ENCODE measurements at places on chromosomes 13 and 19. TPM values are rescaled to one million over a fixed set of nuclear protein-coding genes. Genes with fewer than 3 reads are reported as not detected.

Gene DNAJC3
- 47.0 TPM for total RNA-seq

Gene TNFSF11
- not detected for total RNA-seq

Gene RNF17
- not detected for total RNA-seq

Gene CDKN2D
- 13.3 TPM for total RNA-seq

Gene ZNF888
- 1.8 TPM for total RNA-seq

Gene ABHD8
- total RNA-seq: 8.3 TPM

Gene KLK13
- total RNA-seq: not detected

Gene B3GNT8
- 0.89 TPM for total RNA-seq

Gene MBD3L5
- not detected for total RNA-seq

Gene NCCRP1
- total RNA-seq: not detected

Gene ZSWIM4
- total RNA-seq: 4.9 TPM

Gene RCBTB2
- 8.1 TPM for total RNA-seq

Gene RUBCNL
- not detected for total RNA-seq

Gene CRX
- not detected for total RNA-seq

Gene CLC
- not detected for total RNA-seq

Gene DAND5
- not detected for total RNA-seq

Gene LTBP4
- 37.8 TPM for total RNA-seq

Gene SIGLEC5
- not detected for total RNA-seq

Gene OR10H1
- total RNA-seq: not detected

Gene CYSLTR2
- not detected for total RNA-seq

Gene GIPC3
- total RNA-seq: 0.08 TPM

Gene OR7G2
- not detected for total RNA-seq

Gene TMEM38A
- total RNA-seq: 0.76 TPM

Gene ACER1
- not detected for total RNA-seq

Gene LPAR6
- total RNA-seq: 4.8 TPM

Gene ZFP28
- 5.2 TPM for total RNA-seq

Gene GPR12
- total RNA-seq: not detected

Data from HFFc6 (cell line).